ENCODE measurements at places on chromosomes 2 and 18. TPM values are rescaled to one million over a fixed set of nuclear protein-coding genes. Genes with fewer than 3 reads are reported as not detected.

RUFY4 gene
- not detected for total RNA-seq

DAW1 gene
- total RNA-seq: 2.4 TPM

NBAS gene
- 13.9 TPM for total RNA-seq

SLC9A2 gene
- total RNA-seq: 3.7 TPM

OTOS gene
- total RNA-seq: not detected

UGT1A5 gene
- total RNA-seq: not detected

ST8SIA3 gene
- not detected for total RNA-seq

GALNT14 gene
- total RNA-seq: 41.6 TPM

IL36B gene
- total RNA-seq: not detected

TGFA gene
- total RNA-seq: 5.0 TPM

RESP18 gene
- not detected for total RNA-seq

UGT1A3 gene
- not detected for total RNA-seq

TBC1D8 gene
- total RNA-seq: 49.9 TPM

CAPN14 gene
- total RNA-seq: not detected

LHCGR gene
- not detected for total RNA-seq
